Amniotic stem cell (primary cell): ENCODE measurements at places on chromosomes 1 and 21.
A peak's percentile ranks its signal among the peaks of the same experiment; 100 is the strongest.

DNA sequence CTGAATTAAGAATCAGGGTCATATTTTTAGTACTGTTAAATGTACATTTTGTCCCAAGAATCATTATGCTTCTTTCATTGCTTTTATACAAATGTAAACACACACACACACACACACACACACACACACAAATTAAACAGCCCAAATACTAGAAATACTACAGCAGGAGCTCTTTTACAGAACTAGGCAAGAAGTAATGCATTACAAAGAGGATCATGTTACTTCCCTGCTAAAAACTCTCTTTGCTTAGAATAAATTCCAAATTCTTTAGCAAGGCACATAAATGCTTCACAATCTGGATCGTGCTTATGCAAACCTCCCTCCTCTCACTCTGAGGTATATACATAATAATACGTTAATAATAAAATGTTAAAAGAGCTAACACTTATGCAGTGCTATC is 720.4 kb upstream of the ADGRL4 start:
- no peak for DNase-seq

- DNase-seq, result peak; percentile 29
Observed at GRCh38 chr1:158037866-158038359, 44.5 kb downstream of the KIRREL1 start.

- no peak for DNase-seq
Observed at GRCh38 chr1:84089867-84090266, 54.2 kb upstream of the PRKACB start.

GRCh38 chr1:203051841-203052324 is 25.6 kb downstream of the PPFIA4 start:
- no peak for DNase-seq

GRCh38 chr1:15386164-15386749 is 23.4 kb upstream of the EFHD2 start:
- no peak for DNase-seq
